Heart right ventricle (tissue), 16 donors: ENCODE measurements at places on chromosomes 11 and 22. TPM values are rescaled to one million over a fixed set of nuclear protein-coding genes. Genes with fewer than 3 reads are reported as not detected.

- no peak for DNase-seq
Observed at GRCh38 chr11:57055744-57056143, 67.0 kb downstream of the OR5AK2 start.

CARS1 gene
- total RNA-seq = 24.6 TPM

TMEM184B gene
- 50.1 TPM for total RNA-seq

IRF7 gene
- 7.1 TPM for total RNA-seq

- no peak for DNase-seq
Observed at GRCh38 chr11:18172666-18173065, at the start of gene MRGPRX4. Gene MRGPRX4 (plus strand): TSS chr11:18172837. CDS start chr11:18173257, 420 bp downstream.

GRCh38 chr22:33393432-33393831, 335.3 kb upstream of the SYN3 start:
- DNase-seq = no peak

LUZP2 gene
- not detected for total RNA-seq

CARNS1 gene
- total RNA-seq = 16.0 TPM
